ENCODE measurements at places on chromosomes 12 and 14.

DNA sequence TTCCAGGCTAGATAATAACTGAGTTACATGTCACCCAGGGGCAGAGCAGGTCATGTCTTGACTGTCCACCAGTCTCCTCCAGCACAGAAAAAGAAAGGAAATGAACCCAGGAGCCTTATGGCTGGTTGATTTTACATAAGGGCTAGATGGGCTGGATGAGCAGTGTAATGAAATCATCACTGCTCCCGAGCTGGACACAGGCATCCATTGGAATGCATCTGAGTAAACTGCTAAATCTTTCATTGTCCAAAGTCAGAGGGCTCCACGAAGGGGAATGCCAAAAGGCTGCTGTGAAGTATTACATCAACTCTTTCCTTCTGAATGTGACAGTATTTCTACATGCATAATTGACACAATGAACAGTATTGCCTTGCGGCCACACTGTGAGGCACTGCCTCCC, 30.1 kb upstream of the TSPAN11 start:
- H3K36me3 ChIP-seq, result no peaks in the 10 kb centered on the region
- H3K27ac ChIP-seq, result no peak overlapping the region
- H3K4me1 ChIP-seq, result no peaks in the 10 kb centered on the region
- peaks cover 2% of the 10 kb centered on the region for H3K27me3 ChIP-seq
- DNase-seq, result no peak

- H3K4me3 ChIP-seq, result no peak overlapping the region
- no peak overlapping the region for H3K27ac ChIP-seq
- H3K4me1 ChIP-seq, result peaks cover 12% of the 10 kb centered on the region
- H3K27me3 ChIP-seq, result peaks cover 2% of the 10 kb centered on the region
- no peaks in the 10 kb centered on the region for H3K36me3 ChIP-seq
These were observed 4.8 kb upstream of the LGMN start for GRCh38 chr14:92753250-92753649.

DNA sequence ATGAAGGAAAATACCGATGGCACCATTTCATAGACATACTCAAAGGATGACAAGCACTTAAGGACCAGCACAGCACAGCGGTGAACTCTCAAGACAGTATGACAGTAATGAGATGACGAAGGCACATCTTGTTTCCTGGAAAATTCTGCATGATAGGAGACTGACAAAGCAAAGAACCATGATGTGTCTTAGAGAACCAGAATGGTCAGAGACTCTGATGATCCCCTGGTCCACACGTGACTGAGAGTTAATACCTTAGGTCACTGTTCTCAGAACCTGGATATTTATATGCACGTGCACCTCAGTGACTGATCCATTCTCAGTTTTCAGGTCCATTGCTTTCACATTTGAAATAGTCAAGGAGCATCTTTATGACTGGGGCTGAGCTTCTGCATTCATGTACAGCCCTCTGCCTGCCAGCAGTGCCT, 35.3 kb downstream of the PROX2 start:
- H3K36me3 ChIP-seq, result no peaks in the 10 kb centered on the region
- peaks cover 50% of the 10 kb centered on the region for H3K4me1 ChIP-seq
- H3K4me3 ChIP-seq, result peak overlapping the region; percentile 23
- no peak overlapping the region for H3K27ac ChIP-seq

DNA sequence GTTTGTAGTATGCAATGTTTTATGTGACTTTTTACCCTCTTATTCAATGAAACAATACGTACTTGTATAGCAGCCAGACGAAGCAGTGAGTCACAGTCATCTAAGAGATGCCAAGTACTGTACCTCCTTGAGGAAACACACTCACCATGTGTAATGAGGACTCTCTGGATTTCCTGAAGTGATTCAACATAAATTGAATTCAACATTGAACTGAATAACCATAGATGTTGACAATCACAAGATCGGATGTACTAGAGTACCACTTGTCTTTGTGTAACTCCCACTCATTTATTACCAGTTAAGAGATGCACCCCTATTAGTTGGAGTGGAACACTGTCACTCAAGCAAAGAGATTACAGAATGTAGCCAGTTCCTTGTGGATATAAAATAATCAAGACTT, 175.2 kb upstream of the HMGA2 start:
- H3K36me3 ChIP-seq, result no peaks in the 10 kb centered on the region
- no peaks in the 10 kb centered on the region for H3K27me3 ChIP-seq
- H3K4me3 ChIP-seq, result no peak overlapping the region
- DNase-seq, result no peak
- H3K4me1 ChIP-seq, result no peaks in the 10 kb centered on the region

DNA sequence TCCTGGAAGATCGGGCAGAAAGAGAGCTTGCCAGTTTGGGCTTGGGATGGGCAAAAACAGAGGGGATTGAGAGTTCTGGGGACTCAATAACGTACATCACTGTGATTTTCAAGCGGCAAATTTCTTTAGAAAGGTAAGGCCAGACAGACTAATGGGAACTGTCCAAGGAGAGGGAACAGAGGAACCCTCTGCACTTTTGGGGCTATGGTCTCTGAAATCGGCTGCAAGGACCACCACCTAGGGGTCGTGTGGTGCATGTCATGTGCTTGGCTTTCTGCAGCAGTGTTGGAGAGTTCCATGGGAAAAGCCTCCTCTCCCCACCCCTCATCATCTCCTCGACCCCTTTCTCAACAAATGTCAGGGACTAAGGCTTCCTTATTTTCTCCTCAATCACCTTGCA, 79.6 kb downstream of the PPM1A start:
- DNase-seq, result no peak
- peaks cover 12% of the 10 kb centered on the region for H3K27me3 ChIP-seq
- peaks cover 15% of the 10 kb centered on the region for H3K4me1 ChIP-seq
- no peak overlapping the region for H3K4me3 ChIP-seq
- H3K27ac ChIP-seq, result no peak overlapping the region

GRCh38 chr14:101709533-101709881, 52.0 kb upstream of the PPP2R5C start:
- H3K4me3 ChIP-seq, result no peak overlapping the region
- no peaks in the 10 kb centered on the region for H3K27me3 ChIP-seq
- no peaks in the 10 kb centered on the region for H3K36me3 ChIP-seq

- H3K4me1 ChIP-seq, result no peaks in the 10 kb centered on the region
- H3K27me3 ChIP-seq, result no peaks in the 10 kb centered on the region
- DNase-seq, result no peak
These were observed 303.4 kb downstream of the KCNC2 start for GRCh38 chr12:74906224-74906623.

GRCh38 chr12:109277899-109278762, 31.0 kb downstream of the FOXN4 start:
- H3K27ac ChIP-seq, result no peak overlapping the region
- no peak for DNase-seq
- H3K27me3 ChIP-seq, result no peaks in the 10 kb centered on the region

GRCh38 chr12:25052196-25052913, 103.5 kb upstream of the BCAT1 start:
- H3K4me1 ChIP-seq, result peaks cover 37% of the 10 kb centered on the region
- peak overlapping the region; percentile 83 for H3K27ac ChIP-seq
- H3K36me3 ChIP-seq, result no peaks in the 10 kb centered on the region
- no peaks in the 10 kb centered on the region for H3K27me3 ChIP-seq
- H3K4me3 ChIP-seq, result peak overlapping the region; percentile 99

DNA sequence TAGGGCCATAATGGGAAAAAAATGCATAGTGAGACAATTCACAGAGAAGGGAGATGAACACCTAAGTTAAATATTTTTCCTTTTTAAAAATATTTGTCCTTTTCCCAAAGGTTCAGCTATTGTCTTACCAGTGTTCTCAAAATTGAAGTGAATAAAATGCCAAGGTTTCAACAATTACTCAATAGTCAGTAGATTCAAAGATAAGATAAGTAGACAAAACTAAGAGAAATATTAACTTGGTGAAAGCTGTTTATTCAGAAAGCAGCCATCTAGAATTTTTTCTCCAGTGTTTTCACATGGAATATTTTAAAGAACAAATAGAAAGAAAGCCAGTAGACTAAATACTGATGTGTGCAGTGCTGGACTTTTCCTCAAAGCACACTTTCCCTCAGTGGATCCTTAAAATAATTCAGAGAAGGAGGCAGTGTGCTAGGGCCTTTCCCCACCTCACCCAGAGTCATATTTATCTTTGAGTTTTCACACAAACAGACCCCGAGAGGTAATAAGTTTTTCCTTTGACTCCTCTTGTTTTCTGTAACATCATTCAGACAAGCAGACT, 144.5 kb upstream of the PLEKHG7 start:
- H3K4me1 ChIP-seq, result peaks cover 23% of the 10 kb centered on the region
- no peak overlapping the region for H3K27ac ChIP-seq
- H3K27me3 ChIP-seq, result no peaks in the 10 kb centered on the region
- peak overlapping the region; percentile 11 for H3K4me3 ChIP-seq
- DNase-seq, result no peak

- H3K4me1 ChIP-seq, result no peaks in the 10 kb centered on the region
- no peak overlapping the region for H3K27ac ChIP-seq
- no peaks in the 10 kb centered on the region for H3K27me3 ChIP-seq
- no peak for DNase-seq
- no peak overlapping the region for H3K4me3 ChIP-seq
These were observed 11.3 kb downstream of the SCARB1 start for GRCh38 chr12:124852329-124852831.

DNA sequence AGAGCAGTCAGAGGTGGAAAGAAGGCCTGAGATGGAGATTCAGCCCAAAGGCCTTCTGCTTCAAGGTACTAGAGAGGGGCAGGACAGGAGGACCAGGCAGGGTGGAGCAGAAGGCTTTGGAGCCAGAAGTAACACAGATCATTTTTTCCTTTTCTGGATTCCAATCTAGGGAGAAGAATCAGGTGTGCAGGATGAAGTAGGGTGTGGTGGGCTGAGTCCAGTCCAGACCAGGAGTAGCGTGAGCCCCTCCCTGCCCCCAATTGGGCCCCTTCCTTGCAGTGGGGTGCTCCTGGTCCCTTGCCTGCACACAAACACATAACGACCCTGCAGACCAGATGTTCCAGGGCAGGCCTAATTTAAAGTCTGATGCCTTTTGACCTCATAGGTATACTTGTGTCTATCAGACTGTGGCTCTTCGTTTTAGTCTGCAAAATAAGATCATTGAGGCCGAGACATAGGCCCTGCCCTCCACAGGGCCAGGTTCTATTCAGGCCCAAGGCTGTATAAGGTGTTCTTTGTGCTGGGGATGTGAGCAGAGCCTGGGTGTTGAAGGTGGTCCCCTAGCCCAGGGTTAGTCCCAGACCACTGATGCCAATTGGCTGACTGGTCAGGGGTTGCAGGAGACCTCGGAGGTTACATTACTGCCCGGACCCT, 1.0 kb upstream of the NYNRIN start:
- DNase-seq, result no peak
- H3K27ac ChIP-seq, result no peak overlapping the region
- H3K36me3 ChIP-seq, result no peaks in the 10 kb centered on the region
- no peak overlapping the region for H3K4me3 ChIP-seq

GRCh38 chr12:91883811-91884210, 261.8 kb downstream of the BTG1 start:
- H3K27me3 ChIP-seq, result no peaks in the 10 kb centered on the region
- no peak for DNase-seq
- H3K27ac ChIP-seq, result no peak overlapping the region
- H3K4me3 ChIP-seq, result no peak overlapping the region
- no peaks in the 10 kb centered on the region for H3K36me3 ChIP-seq
- peaks cover 18% of the 10 kb centered on the region for H3K4me1 ChIP-seq

GRCh38 chr12:100138048-100138802, 4.4 kb downstream of the BLTP3B start:
- no peaks in the 10 kb centered on the region for H3K27me3 ChIP-seq
- H3K36me3 ChIP-seq, result no peaks in the 10 kb centered on the region
- peaks cover 24% of the 10 kb centered on the region for H3K4me1 ChIP-seq
- no peak overlapping the region for H3K27ac ChIP-seq

DNA sequence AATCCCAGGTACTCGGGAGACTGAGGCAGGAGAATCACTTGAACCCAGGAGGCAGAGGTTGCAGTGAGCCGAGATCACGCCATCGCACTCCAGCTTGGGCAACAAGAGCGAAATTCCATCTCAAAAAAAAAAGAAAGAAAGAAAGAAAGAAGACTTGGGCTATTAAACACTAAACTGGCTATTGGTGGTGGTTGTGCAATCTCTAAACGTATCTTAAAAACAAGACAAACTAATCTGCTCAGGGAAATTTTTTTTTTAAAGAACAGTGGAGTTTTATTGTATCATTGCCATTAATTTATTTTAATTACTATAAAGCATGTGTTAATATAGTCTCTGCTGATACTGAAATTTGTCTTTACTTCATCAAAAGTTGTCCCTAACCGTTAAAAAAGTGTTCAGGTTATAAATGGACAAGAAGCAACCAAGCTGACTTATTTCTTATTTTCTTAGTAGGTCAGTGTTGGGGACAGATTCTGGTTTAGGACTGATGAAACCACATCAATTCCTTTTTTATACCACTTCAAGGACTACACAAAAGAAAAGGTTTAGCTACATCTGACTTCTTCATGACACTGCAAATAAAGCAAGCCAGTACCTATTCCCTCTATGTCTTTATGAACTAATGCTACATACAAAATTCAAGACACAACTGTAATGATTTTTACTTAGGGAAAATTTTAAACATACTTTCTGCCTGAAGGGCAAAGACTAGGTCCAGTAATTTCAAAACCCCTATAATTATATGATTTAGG, 68.7 kb upstream of the KRAS start:
- DNase-seq, result no peak
- H3K36me3 ChIP-seq, result no peaks in the 10 kb centered on the region

GRCh38 chr14:75561013-75561432, 17.4 kb upstream of the FLVCR2 start:
- DNase-seq, result peak; percentile 31
- H3K27me3 ChIP-seq, result no peaks in the 10 kb centered on the region
- H3K4me3 ChIP-seq, result peak overlapping the region; percentile 28
- peak overlapping the region; percentile 59 for H3K27ac ChIP-seq
- H3K4me1 ChIP-seq, result peaks cover 27% of the 10 kb centered on the region

DNA sequence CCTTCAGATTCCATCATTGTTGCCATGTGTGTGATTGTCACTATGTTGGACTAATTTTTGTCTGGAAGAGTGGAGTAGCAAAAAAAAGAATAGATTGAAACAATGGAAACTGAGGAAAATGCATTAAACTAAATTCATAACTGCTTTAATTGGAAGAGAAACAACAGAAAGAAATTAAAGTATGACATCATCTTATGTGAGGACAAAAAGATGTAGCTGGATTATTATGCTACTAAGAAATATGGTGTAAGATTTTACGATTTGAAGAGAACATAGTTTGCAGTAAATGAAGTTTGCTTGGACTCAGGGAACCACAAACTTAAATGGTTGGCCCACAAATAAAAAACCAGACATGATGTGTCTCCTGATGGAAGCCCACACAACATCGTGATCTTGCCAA, 76.8 kb downstream of the PRKCH start:
- peak overlapping the region; percentile 43 for H3K27ac ChIP-seq
- no peaks in the 10 kb centered on the region for H3K27me3 ChIP-seq
- peaks cover 93% of the 10 kb centered on the region for H3K4me1 ChIP-seq
- no peak for DNase-seq

- H3K27ac ChIP-seq, result no peak overlapping the region
- H3K4me1 ChIP-seq, result no peaks in the 10 kb centered on the region
- no peak for DNase-seq
- no peak overlapping the region for H3K4me3 ChIP-seq
- no peaks in the 10 kb centered on the region for H3K27me3 ChIP-seq
- H3K36me3 ChIP-seq, result no peaks in the 10 kb centered on the region
These were observed 28.3 kb downstream of the SLC5A8 start for GRCh38 chr12:101181776-101182175.

GRCh38 chr12:75666939-75667334, 155.5 kb upstream of the KRR1 start:
- no peaks in the 10 kb centered on the region for H3K4me1 ChIP-seq
- H3K36me3 ChIP-seq, result no peaks in the 10 kb centered on the region
- H3K27me3 ChIP-seq, result no peaks in the 10 kb centered on the region
- H3K27ac ChIP-seq, result no peak overlapping the region
- no peak overlapping the region for H3K4me3 ChIP-seq
